H1 (cell line): ENCODE measurements at places on chromosomes 5 and 9.

DNA sequence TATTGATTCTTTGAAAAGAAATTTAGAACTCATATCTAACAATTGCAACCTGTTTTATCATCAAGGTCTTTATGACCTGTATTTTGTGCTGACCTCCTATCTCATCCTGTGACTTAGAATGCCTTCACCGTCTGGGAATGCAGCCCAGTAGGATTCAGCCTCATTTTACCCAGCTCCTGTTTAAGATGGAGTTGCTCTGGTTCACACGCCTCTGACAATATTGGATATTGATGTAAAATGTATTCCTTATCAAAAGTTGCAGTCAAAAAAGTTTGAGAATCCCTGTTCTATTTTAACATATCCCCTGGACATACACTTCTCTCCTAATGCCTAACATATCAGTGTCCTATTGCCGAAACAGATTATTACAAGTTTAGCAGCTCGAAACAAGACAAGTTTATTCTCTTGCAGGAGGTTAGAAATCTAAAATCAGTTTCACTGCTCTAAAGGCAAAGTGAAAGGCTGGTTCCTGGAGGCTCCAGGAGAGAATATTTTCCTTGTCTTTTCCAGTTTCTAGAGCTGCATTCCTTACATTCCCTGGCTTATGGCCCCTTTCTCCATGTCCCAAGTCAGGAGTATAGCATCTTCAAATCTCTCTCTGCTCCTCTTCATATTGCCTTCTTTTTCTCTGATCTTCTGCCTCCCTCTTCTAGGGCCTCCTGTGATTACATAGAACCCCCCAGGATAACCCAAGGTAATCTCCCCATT, 31.5 kb upstream of the LVRN start:
- no peak for DNase-seq

- no peak for DNase-seq
These were observed 31.9 kb downstream of the ARSB start for GRCh38 chr5:78953092-78953800.

DNA sequence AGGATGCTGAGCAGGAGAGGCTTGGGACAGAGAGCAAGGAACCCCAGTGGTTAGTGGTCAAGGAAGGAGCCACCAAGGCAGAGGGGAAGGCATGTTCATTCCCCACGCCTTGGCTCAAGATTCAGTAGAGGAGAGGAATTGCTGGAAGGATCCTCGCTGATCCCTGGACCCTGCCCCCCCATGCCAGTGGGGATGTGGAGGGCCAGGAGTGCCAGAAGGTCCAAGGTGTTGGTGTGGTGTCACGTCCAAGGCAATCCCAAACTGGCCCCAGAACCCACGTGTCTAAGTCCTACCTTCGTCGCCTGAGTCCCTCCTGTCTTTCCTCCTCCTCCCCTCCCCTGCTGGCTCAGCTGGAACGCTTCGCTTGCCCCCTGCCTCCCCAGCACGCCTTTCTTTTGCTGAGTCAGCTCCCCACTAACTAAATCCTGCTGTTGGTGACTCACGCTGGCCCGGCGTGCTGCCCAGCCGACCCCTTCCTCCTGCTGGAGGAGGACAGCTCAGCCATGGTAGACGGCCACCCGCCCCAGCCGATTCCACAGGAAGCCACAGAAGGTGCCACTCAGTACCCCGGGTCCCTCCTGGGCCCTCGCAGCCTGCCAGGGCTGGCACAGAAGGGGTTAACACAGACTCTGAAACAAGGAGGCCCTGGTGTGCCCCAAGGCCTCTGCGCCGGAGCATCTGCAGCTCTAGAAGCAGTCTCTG, 37.6 kb upstream of the ORM1 start:
- no peak for DNase-seq

DNA sequence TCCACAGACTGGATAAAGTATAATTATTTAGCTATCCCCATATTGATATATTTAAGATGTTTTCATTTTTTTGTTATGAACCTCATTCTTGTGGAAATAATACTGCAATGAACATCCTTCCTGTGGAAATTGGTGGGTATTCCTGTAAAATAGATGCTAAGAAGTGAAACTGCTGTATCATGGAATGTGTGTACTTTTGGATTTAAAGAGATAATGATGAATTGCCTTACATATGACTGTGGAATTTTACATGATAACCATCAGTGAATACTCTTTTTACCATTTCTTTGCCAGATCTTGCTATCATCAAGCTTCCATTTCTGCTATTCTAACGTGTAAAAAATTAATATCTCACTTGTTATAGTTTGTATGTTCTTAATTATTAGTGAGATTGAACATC, 847.9 kb downstream of the EFNA5 start:
- DNase-seq, result no peak

- DNase-seq, result no peak
These were observed 41.0 kb downstream of the FGD3 start for GRCh38 chr9:92988215-92988768.

DNA sequence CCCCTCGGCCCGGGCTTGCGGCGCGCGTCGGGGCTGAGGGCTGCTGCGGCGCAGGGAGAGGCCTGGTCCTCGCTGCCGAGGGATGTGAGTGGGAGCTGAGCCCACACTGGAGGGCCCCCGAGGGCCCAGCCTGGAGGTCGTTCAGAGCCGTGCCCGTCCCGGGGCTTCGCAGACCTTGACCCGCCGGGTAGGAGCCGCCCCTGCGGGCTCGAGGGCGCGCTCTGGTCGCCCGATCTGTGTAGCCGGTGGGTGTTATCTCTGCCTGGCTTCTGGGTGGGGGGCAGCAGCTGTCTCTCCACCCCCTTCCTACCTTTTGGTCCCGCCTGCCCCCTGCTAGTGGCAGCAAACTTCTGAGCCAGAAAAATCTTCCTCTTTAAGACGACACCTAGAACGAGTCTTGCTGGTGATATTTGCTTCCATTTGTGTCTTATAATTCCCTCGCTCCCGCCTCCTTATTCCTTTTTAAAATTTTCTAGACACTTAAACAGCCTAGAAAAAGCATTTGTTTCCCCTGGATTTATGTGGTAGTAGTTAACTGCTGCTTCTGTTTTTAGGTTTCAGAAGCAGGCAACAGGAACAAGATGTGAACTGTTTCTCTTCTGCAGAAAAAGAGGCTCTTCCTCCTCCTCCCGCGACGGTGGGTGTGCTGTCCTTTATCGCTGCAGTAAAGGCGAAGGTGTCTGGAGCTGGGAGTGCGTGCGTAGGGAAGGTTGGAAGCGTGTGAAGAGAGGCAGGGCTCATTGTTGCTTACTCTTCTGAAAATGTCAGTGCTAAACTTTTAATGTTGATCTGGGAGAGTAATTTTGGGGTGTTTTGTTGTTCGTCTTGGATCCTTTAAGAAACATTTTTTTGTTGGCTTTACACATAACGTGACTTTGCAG, 554 bp downstream of the JAK2 start:
- DNase-seq, result no peak

GRCh38 chr5:126810596-126811380, 33.9 kb downstream of the LMNB1 start:
- DNase-seq, result no peak

- DNase-seq, result no peak
These were observed 228.8 kb upstream of the ZNF462 start for GRCh38 chr9:106634183-106634582.

DNA sequence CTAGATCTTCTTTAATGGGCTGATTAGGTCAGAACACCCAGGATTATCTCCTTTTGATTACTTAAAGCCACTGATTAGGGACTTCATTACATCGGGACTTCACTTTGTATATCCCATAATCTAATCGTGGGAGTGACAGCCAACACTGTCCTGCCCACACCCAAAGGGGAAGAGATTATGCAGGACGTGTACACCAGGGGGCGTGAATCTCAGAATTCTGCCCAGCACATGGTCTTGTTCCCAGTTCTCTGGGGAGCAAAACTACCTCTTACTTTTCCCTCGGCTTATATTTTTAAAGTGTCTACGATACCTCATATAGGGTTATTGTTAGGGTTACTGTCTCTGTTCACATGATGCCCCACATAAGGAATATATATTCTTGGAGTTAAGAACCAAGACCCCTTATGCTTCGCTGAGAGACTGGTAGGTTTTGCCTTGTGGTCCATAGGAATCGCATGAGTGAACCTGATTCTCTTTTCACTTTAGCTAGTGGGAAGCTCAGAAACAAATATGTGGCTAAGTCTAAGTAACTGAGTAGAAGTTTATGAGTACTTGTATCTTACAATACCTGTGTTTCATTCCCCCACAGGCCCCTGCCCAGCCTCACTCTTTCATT, 192.7 kb downstream of the GNA14 start:
- peak; percentile 71 for DNase-seq

DNA sequence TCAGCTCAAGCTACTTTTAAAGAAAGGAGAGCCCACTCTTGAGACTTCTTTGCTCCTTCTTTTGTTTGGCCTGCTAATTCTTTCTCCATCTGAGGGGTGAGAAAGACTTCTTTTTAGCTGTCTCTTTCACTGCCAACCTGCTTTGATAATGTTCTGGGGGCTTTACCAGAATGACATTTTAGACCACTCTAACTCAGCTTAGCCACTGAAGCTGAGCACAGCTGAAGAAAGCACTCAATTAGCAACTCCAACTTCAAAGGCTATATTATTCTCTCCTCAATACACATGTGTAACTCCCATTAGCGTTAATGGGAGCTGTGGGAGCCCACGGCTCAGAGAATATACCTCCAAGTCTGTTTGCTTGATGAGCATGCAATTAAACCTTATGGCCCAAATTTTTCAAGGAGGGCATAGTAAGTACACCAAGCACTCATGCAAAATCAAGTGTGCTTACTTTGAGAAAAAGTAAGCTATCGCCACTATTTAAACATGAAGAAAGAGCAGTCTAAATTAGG, 815.4 kb upstream of the DMAC1 start:
- no peak for DNase-seq

GRCh38 chr5:167716126-167716775, 575.2 kb upstream of the WWC1 start:
- no peak for DNase-seq

- no peak for DNase-seq
These were observed 4.3 kb downstream of the EEIG1 start for GRCh38 chr9:127976498-127976897.

DNA sequence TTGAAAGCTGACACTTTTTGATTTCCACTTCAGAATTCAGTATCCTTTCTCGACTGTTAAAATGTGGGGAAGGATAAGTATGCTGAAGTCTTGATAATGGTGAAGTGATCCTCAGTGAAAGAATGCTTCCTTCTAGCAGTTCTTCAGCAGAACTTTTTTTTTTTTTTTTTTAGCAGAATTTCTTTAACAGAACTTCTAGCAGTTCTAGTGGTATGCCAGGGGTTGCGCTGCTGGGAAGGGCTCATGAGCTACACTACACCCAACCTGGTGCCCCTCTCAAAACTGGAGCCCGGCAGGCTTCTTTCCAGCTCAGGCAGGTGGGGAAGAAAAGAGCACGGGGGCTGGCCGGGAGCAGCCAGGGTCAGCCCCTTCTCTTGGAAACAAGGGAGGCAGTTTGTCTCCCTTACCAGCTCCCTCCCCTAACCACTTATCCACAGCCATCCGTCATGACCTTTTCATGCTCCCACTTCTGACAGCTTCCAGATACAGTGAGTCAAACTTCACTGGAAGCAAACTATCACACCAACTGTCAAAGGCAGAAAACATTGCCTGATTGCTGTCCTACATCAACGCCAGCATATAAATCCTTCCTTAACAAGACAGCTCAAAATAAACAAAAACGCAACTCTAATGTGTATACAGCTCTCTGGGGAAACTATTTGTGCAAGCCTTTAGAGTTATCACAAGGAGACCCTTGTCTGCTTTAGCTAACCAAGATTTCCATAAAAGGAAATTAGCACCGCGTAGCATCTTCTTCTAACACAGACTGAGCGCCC, 211.5 kb downstream of the GAPVD1 start:
- no peak for DNase-seq

DNA sequence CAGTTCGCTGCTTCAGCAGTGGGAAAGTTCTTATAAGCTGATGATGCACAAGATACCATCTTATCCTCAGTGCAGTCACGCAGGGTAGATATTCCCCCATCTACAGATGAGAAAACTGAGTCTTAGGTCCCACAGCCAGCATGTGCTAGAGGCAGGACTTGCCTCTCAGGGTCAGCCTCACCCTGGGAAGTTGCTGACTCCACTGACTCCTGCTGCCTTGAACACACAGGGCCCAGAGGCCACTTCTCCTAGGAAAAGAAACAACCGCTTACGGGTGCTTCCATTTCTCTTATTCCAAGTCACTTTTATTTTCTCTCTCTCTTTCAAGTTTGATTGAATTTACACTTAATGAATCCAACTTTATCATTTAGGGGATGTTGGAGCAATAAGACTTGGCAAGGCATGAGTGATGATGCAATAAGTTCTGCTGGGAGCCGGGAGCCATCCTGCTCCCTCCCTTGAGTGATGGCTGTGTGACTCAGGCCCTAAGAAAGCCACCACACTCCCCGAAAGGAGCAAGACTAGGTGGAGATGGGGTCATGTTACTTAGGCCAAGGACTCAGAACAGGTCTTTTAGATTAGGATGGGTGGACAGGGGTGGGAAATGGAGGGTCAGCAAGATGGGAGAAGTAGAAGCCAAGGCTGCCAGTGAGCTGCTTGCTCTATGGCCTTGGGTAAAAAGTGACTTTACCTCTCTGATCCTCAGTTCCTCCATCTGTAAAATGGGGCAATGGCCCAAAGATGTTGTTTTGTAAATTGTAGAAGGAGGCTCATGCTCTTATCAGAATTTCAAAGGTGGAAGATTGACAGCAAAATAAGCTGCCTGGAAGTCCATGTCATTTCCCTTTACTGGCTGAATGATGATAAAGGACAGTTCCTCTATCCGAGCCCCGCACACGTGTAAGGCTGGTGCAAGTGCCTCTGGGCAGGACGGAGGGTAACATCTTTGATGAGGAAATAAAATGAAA, 67.4 kb upstream of the ZNF618 start:
- peak; percentile 42 for DNase-seq

DNA sequence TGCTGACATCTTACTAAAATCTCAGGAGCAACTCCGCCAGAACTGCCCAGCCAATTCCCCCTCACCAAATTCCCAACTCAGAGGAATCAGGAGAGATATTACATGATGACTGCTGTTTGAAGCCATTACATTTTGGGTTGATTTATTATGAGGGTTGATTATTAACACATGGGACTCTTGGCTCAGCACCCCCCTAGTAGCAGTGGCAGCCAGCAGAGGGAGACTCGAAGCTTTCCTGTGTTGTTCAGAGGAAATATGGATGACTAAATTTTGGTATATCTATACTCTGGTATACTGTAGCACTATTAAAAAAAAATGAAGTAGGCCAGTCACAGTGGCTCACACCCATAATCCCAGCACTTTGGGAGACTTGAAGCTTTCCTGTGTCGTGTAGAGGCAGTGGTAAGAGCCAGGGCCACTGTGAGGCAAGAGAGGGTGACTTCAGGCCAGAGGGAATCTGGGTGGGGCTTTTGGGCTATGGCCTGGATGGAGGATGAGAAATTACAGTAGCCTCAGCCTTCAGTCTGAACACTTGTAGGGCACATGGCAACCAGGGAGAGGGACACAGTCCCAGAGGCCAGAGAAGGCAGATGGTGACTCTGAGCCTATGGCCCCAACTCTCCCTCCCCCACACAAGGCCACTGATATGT, 111.4 kb downstream of the LHX2 start:
- DNase-seq, result no peak
